Activated gamma-delta T cell treated with Interleukin-2 at 50 U/mL for 16 hours (primary cell): ENCODE measurements at places on chromosomes 4 and X.

DNA sequence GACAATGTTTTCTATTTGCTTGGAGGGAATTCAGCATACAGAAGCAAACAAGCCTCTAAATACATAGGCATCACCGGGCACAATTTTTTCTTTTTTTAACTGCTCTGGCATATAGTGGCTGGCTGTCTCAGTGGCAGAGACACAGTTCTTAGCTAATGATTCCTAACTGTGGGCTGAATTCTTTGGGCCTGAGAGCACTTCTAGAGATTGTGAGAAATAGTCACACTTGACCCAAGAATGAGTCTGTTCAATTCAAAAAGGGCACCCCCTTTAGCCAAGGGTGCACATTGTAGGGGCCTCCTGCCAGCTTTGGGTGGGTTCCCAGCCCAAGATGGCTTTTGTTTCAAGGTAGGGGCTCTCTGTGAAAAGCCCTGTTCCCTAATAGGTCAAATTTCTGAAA lies 345.7 kb downstream of the ARHGAP10 start:
- no peak for DNase-seq

DNA sequence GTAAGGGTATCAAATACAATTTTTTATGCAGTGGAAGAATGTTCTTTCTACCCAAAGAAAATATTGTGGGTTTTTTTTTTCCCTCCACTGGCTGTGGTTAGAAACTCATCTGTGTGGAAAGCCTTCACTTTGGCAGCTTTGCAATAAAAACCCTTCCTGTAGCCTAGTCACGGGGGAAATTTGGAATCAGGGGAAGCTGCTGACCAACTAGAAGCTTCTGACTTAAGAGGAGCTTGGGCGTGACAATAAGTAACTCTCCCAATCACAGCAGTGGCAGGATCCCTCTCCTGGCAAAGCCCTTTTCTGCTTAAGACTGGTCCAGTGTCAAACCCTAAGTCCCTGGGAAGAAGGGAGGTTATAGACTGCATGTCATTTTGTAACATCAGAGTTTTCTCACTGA lies 87.9 kb downstream of the LRRC66 start:
- no peak for DNase-seq

DNA sequence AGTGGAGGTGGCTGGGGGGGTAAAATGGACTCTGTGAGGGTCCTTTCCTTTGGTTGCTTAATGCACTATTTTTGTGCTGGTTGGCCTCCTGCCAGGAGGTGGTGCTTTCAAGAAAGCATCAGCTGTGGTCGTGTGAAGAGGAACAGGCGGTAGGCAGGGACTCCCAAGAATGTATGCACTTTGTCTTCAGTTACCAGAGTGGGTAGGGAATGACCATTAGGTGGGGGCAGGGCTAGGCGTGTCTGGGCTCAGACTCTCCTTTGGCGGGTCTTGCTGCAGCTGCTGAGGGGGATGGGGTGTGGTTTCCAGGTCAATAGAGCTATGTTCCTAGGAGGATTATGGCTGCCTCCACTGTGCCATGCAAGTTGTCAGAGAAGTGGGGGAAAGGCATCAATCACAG lies 509.0 kb downstream of the PCDH19 start:
- no peak for DNase-seq

GRCh38 chr4:608236-608635 lies 17.1 kb upstream of the PDE6B start:
- no peak for DNase-seq

- DNase-seq: no peak
These were observed 2.6 kb downstream of the LHFPL1 start for GRCh38 chrX:112677167-112677566.

DNA sequence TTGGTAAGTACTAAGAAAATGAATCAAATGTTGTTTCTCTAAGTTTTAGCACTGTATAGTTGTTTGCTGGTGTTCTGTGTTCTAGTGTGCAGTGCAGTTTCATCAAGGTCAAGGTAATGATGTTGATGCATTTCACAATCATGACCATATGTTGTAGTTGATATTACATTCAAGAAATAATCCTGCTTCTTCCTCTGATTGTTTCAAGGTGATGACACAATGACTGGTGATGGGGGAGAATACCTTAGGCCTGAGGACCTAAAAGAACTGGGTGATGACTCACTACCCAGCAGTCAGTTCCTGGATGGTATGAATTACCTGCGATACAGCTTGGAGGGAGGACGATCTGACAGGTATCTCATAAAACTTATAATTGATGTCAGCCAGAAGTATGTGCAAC lies 261.6 kb downstream of the ANK2 start:
- no peak for DNase-seq

DNA sequence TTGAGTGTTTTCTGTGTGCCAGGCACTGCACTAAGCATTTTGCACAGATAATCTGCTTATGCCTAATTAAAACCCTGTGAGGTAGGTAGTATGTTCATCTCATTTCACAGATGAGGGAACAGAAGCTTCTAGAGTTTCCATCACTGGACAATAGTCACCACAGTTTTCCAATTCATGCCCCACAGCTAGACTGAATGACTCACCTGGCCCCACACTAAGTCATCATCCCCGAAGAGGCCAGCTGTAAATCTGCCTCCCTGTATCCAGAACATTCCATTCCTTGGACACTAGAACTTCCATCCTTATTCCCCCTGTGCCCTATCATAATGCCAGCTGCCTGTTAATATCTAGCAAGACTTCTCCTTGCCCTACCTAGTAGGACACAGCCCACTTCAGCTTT lies 40.9 kb upstream of the NYX start:
- no peak for DNase-seq

GRCh38 chr4:135476272-135476671 lies 1274.7 kb upstream of the PABPC4L start:
- DNase-seq: no peak

DNA sequence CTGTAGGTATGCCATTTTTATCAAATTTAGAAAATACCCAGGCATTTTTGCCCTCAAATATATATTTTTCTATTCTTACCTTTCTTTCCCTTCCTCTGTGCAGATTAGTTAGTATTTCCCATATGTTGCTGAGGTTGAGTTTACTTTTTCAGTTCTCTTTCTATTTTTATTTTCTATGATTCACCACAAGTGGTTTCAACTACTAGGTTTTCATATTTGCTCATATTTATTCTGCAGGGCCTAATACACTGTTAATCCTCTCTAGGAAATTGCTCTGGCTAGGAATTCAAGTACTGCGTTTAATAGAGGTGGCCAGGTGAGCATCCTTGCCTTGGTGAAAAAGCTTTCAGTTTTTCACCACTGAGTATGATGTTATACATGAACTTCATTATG lies 1535.3 kb upstream of the PCDH10 start:
- DNase-seq: no peak

GRCh38 chrX:7412840-7413239 lies 264.9 kb upstream of the PUDP start:
- no peak for DNase-seq
